ENCODE measurements at places on chromosomes 7 and 10.

- DNase-seq: no peak
Measured at GRCh38 chr10:110764793-110765512, 106.8 kb upstream of the PDCD4 start.

DNA sequence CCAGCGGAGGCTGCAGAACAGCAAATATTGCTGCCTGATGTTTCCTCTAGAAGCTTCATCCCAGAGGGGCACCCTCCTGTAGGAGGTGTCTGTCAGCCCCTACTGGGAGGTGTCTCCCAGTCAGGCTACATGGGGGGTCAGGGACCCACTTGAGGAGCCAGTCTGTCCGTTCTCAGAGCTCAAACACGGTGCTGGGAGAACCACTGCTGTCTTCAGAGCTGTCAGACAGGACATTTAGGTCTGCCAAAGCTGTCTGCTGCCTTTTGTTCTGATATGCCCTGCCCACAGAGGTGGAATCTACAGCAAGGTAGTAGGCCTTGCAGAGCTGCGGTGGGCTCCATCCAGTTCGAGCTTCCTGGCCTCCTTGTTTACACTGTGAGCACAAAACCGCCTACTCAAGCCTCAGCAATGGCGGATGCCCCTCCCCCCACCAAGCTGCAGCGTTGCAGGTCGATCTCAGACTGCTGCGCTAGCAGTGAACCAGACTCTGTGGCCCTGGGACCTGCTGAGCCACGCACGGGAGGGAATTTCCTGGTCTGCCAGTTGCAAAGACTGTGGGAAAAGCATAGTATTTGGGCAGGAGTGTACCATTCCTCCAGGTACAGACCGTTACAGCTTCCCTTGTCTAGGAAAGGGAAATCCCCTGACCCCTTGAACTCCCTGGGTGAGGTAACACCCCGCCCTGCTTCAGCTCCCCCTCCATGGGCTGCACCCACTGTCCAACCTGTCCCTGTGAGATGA, 17.7 kb upstream of the MINDY3 start:
- DNase-seq: no peak

- DNase-seq: no peak
Measured at GRCh38 chr7:16609842-16610450, 35.6 kb downstream of the ANKMY2 start.

DNA sequence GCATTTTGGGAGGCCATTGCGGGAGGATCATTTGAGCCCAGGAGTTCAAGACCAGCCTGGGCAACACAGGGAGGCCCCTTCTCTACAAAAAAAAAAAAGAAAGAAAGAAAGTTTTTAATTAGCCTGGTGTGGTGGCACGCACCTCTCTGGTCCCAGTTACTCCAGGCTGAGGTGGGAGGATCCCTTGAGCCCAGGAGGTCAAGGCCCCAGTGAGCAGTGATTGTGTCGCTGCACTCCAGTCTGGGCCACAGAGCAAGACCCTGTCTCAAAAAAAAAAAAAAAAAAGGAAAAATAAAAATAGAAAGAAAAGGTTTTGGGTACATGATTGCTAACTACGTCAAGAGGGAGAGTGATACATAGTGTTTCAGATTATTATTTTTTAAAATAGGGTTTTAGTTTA, 2.0 kb upstream of the USP54 start:
- no peak for DNase-seq

- DNase-seq: no peak
Measured at GRCh38 chr10:130958981-130959751, 352.4 kb downstream of the TCERG1L start.

DNA sequence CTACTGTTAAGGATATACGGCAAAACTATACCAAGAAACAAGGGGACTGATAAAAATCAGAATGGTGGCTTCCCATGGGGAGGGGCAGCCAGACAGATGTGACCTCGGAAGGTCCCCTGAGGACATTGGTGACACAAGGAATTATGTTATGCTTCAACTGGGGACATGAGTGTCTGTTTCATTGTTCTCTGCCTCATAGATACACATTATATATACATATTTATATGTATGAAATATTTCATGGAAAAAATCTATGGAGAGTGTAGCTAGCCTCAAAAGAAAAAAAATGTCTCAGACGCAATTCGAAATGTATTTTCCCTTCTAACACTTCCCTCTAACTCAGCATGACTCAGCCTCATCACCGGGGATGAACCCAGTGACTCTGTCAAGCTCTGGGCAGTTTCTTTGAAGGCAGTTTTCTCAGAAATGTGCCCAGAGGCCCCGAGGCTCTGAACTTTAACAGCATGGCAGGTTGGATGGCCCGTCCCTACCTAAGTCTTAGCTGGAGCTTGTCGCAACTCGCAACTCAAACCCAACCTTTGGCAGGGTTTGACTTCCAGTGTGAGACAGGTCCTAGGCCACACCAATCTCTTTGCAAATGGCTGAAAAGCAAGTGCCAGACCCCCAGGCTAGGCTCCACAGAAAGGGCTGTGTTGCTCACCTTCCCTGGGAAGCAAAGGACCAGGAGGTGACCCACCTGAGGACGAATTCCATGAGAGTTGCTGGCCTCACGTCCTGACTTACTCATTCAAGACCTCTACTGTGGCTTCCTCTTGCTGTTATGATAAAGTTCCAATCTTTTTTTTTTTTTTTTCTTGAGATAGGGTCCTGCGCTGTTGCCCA, 86.9 kb downstream of the CARD11 start:
- DNase-seq: peak; percentile 22

- no peak for DNase-seq
Measured at GRCh38 chr10:101770331-101771215, 5.3 kb downstream of the FGF8 start.

DNA sequence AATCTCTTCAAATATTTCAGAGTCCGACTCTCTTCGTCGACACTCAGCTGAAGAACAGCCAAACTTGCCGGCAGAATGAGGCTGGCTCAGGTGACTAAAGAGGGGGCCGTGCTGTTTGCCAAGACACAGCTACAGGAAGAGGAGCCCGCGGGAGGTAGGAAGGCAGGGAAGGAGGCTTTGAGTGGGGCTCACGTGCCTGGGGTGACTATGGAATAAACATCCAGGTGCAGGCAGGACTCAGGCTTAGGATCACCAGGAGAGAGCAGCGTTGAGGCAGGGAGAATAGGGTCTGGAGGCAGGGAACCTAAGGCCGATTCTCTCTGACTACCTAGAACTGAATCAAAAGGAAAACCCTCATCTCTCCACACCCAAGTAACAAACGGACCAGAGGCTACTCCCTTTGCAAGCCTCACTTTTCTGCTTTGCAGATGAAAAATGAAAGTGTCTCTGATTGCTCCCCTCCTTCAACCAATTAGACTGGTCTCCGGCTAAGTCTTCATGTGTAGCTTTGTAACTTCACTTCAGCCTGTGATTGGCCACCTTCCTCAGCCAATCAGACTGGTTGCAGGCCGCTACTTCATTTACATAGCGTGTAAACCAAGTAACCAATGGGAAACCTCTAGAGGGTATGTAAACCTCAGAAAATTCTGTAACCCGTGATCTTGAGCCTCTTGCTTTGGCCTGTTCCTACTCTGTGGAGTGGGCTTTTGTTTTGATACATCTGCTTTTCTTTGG, 19.7 kb upstream of the BNIP3 start:
- DNase-seq: no peak

- no peak for DNase-seq
Measured at GRCh38 chr7:35336444-35336843, 82.5 kb upstream of the TBX20 start.

- peak; percentile 16 for DNase-seq
Measured at GRCh38 chr7:21355406-21355874, 72.4 kb upstream of the SP4 start.

- no peak for DNase-seq
Measured at GRCh38 chr10:107931808-107932207, 767.3 kb upstream of the SORCS1 start.

DNA sequence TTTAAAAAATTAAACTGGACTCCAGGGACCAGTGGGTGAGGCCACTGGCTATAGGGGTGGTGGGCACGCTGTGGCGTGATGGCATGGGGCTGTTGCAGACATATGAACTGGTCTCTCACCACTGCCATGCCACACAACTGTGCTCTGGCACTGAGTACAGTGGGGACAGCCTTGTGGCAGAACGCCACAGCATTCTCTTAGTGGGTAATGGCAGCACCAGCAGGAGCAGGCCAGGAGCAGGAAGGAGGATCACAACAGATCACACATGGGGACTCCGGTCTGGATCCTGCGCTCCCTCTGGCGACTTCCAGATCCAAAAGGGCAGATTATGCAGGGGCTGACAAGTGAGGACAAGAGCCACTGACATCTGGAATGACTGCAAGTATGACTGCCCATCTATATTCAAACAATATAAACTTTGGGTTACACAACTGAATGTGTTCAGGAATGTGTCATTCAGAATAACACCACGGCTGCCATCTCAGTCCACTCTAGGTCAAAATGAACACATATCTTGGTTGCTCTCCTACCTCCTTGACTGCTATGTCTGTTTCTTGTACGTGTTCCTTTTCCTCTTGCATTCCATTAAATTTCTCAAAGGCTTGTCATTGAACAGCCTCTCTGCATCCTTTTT, 176.0 kb downstream of the KMT2E start:
- no peak for DNase-seq

GRCh38 chr7:31720366-31720765, 33.4 kb downstream of the PPP1R17 start:
- DNase-seq: no peak

DNA sequence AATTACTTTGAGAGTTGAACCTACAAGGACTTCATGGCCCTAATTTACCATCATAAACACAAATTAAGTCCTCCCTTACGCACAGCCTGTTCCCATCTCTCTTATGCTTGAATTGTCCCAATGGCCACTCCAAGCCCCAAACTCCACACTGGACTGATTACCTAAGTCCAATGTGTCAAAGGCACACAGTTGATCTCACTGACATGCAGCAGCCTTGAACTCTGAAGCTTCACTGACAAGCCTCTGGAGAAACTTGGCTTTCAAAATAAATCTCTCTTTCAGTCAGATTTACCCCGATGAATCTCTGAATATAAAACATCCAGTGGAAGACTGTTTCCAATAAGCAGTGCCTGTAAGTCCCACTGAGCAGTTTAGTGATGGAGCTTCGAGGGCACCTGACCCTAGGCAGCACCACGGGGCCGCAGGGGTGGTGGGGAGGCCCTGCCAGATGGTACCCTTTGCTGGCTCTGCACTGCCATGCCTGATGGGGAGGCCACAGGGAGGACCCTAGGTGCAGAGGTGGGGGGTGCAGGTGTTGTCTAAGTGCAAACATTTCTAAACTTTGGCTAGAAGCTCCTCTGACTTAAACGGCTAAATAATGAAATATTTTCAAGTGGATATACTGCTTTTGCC, 3.3 kb upstream of the MAT1A start:
- no peak for DNase-seq

- no peak for DNase-seq
Measured at GRCh38 chr7:91618776-91619765, 261.4 kb downstream of the MTERF1 start.

- DNase-seq: no peak
Measured at GRCh38 chr7:137944168-137944567, 57.7 kb downstream of the CREB3L2 start.

GRCh38 chr10:12769323-12770044, 232.0 kb downstream of the CCDC3 start:
- DNase-seq: no peak

DNA sequence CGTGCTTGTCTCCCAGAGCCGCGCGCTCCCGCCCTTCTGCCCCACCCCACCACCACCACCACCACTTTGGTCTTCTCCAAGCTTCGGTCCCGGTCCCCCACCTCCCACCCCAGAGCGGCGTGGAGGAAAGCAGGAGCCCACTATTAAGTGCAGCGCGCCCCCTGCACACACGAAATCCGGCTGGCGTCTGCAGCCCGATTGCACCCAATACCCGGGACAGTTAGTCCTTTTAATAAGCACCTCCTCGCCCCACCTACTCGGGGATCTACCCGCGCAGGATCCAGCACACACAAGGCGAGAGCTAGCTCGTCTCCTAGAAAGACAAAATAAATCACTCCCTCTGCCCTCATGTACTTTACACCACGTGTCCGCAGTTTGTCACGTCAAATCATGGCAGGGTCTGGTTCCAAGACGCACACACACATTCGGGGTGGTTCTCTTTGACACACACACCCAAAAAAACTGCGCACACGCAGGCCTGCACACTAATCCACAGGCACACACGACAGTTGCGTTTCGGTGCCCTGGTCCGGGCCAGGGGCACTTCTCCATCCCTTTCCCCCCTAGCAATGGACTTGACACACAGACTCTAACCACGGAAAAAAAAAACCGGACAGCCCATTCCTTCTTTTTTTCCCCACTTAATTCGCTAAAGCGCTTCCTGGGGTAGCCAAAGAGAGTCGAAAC, 1.6 kb downstream of the SFMBT2 start:
- no peak for DNase-seq

DNA sequence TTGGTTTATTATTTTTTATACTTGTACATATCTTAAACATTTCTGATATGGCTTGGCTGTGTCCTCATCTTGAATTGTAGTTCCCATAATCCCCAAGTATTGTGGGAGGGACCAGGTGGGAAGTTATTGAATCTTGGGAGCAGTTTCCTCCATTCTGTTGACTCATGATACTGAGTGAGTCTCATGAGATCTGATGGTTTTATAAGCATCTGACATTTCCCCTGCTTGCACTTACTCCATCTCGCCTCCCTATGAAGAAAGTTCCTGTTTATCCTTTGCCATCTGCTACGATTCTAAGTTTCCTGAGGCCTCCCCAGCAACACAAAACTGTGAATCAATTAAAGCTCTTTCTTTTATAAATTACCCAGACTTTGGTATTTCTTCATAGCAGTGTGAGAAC, 207.7 kb downstream of the TPK1 start:
- no peak for DNase-seq

GRCh38 chr7:55983537-55983936, 19.2 kb downstream of the NIPSNAP2 start:
- DNase-seq: no peak

DNA sequence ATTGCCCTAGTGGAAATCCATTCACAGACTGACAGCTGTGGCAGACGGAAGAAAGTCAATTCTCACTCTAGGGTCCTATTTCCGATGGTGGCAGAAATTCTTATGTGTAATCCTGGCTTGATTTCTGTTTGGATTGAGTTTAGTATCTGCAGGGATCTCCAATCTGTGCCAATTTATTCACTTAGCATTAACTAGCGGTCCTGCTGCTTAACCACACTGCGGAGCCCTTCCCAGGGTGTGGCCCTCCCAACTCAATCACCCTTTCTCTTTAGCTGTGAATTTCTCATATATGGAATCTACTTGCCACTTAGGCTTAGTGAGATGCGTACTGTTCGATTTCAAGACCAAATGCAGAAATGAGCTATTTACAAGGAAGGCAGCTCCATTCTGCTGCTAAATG, 215.7 kb downstream of the SFMBT2 start:
- no peak for DNase-seq

DNA sequence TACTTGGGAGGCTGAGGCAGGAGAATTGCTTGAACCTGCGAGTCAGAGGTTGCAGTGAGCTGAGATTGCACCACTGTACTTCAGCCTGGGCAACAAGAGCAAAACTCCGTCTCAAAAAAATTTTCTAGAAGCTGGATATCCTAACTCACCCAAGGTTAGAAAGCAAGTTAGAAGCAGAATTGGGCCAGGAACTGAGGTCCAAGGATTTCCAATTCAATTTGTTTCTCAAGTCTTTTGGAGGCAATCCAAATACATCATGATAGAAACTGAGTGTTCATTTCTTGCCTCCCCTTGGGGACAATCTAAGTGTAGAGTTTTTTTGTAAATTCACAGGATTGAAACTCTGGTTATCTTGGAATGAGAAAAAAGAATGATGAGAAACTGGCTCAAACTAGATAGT, 45.5 kb downstream of the LAMB1 start:
- DNase-seq: no peak

- no peak for DNase-seq
Measured at GRCh38 chr10:127976286-127976685, 69.4 kb downstream of the PTPRE start.
